Tongue (tissue), 3 donors: ENCODE measurements at places on chromosomes 3 and 15. TPM values are rescaled to one million over a fixed set of nuclear protein-coding genes. Genes with fewer than 3 reads are reported as not detected.

- no peak for DNase-seq
These were observed 50.7 kb upstream of the TPRG1 start for GRCh38 chr3:189121092-189121491.

DNA sequence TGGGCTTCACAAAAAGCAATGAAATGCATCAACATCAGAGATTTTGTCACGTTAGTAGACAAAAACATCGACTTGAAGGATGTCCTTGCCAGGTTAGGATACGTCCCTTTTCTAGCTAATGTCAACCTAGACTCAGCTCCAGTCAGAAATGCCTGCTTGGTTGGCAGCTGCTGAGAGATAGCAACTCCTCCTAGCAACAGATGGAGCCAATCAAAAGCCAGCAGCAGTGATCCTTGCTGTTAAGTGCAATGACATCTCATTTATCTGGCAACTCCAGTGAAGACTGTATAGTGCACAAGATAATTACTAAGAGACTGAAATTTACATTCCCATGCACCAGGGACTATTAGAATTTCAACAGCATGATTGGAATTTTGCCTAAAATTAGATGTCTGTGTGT, 424.1 kb downstream of the FGF12 start:
- peak; percentile 10 for DNase-seq

- DNase-seq = no peak
These were observed 54.8 kb downstream of the DPH6 start for GRCh38 chr15:35491173-35491572.

GRCh38 chr3:188975600-188976314, 196.0 kb upstream of the TPRG1 start:
- DNase-seq = peak; percentile 58

GRCh38 chr15:40072216-40072990, 33.4 kb upstream of the SRP14 start:
- peak; percentile 56 for DNase-seq

The MOBP gene
- not detected for total RNA-seq

The FETUB gene
- total RNA-seq = not detected
